ENCODE measurements at places on chromosomes 1 and 21. TPM values are rescaled to one million over a fixed set of nuclear protein-coding genes. Genes with fewer than 3 reads are reported as not detected.

RIPK4 gene
- total RNA-seq = 0.63 TPM

THRAP3 gene
- total RNA-seq = 79.8 TPM

TTLL7 gene
- total RNA-seq = 0.19 TPM

KLF17 gene
- total RNA-seq = not detected

NSL1 gene
- total RNA-seq = 24.6 TPM

TEX38 gene
- not detected for total RNA-seq

IFT25 gene
- total RNA-seq = 24.5 TPM

AADACL4 gene
- total RNA-seq = not detected

RIMKLA gene
- total RNA-seq = 0.06 TPM

- H3K27me3 ChIP-seq = no peaks in the 10 kb centered on the region
- H3K27ac ChIP-seq = peak overlapping the region; percentile 71
- peaks cover 33% of the 10 kb centered on the region for H3K4me1 ChIP-seq
- DNase-seq = no peak
These were observed 17.8 kb upstream of the SLAMF6 start for GRCh38 chr1:160540859-160541233.

- no peak overlapping the region for H3K27ac ChIP-seq
- H3K4me3 ChIP-seq = no peak overlapping the region
- no peak for DNase-seq
- no peaks in the 10 kb centered on the region for H3K27me3 ChIP-seq
These were observed 106.2 kb downstream of the RUNX1 start for GRCh38 chr21:34942911-34943310.

GRCh38 chr21:14569868-14570267 is 23.8 kb upstream of the SAMSN1 start:
- H3K4me3 ChIP-seq = no peak overlapping the region
- no peaks in the 10 kb centered on the region for H3K27me3 ChIP-seq
- H3K27ac ChIP-seq = no peak overlapping the region
- DNase-seq = no peak
- no peaks in the 10 kb centered on the region for H3K36me3 ChIP-seq

DNA sequence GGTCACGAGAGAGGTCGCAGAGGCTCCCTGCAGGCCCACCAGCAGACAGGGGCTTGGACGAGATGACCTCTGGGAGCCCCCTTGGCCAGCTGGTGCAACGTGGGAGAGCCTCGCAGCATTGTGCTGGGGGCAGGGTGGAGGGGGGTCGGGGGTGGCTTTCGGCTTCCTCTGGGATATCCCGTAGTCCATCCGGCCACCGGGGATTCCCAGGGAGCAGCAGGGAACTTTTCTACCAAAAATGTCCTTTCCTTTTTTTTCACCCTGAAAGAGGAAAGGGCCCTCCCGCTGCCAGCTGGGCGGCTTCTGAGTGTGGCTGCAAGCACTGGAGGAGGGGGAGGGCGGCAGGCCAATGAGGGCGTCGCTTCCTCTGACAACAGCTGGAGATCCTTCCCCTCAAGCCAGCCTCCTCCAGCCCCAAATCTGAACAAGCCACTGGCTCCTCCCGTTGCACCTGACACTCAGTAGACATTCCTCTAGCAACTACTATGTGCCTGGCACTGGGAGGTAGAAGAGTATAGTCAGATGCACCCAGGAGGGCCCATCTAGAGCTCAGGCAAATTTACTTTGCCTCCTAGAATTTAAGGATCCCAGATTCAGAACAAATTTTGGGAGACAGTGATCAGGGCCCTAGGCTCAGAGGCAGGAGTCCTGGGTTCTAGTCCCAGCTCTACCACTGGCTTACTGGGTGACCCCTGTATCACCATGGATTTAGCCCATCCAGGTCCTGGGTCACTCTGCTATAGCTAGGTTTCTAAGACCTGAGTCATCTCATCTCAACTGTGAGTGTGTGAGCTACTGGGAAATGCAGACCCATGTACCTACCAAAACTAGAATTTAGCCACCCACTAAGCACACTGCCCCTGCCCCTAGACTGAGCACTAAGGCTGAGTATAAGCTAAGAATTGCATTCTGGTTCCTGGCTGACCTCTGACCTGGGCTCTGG is 2.7 kb downstream of the MOB3C start:
- peaks cover 18% of the 10 kb centered on the region for H3K4me1 ChIP-seq
- H3K27me3 ChIP-seq = no peaks in the 10 kb centered on the region
- no peak overlapping the region for H3K4me3 ChIP-seq
- peak; percentile 26 for DNase-seq
- no peak overlapping the region for H3K27ac ChIP-seq

DNA sequence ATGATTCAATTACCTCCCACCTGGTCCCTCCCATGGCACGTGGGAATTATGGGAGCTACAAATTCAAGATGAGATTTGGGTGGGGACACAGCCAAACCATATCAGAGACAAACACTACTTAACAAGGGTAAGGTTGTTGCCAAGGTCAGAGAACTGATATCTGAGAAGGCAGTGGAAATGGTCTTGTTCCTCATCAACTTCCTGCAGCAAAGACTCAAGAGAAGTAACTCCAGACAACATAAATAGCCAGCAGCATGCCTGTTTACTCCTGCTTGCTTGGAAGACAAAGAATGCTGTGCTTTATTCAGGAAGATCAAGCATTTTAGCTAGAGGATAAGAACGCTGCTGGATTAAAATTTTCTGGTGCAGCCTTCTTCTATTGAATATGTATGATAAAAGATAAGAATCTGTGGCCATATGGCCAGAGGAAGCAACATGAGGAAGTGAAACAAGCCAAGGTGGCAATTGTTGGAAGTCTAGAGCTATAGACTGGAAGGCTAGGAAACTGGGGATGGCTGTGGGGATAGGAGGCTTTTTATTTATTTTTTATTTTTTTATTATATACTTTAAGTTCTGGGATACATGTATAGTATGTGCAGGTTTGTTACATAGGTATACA is 36.4 kb downstream of the DDAH1 start:
- no peak for DNase-seq
- H3K36me3 ChIP-seq = no peaks in the 10 kb centered on the region
- H3K27me3 ChIP-seq = no peaks in the 10 kb centered on the region
- no peak overlapping the region for H3K4me3 ChIP-seq
- H3K27ac ChIP-seq = no peak overlapping the region

GRCh38 chr1:68217060-68217554 is 15.2 kb downstream of the WLS start:
- H3K27ac ChIP-seq = no peak overlapping the region
- no peaks in the 10 kb centered on the region for H3K36me3 ChIP-seq
- no peaks in the 10 kb centered on the region for H3K4me1 ChIP-seq

DNA sequence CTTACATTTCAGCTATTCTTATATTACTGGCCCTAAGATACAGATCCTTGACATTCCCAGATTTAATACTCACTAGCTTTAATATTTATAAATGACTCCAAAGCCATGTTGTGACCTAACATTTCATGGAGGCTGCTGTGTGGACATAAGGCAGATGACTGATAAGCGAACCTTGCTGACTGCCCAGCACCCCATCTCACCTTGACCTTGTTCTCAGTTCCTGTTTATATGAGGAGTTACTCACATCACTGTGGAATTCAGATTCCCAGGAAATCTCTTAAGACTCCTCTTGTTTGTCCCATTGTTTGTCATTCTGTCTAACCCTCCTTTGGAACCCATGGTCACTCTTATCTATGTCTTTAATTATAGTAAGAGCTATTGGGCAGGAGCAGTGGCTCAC is 21.9 kb downstream of the RAB3B start:
- H3K27ac ChIP-seq = no peak overlapping the region
- no peaks in the 10 kb centered on the region for H3K27me3 ChIP-seq
- no peak overlapping the region for H3K4me3 ChIP-seq
- H3K36me3 ChIP-seq = no peaks in the 10 kb centered on the region
- H3K4me1 ChIP-seq = no peaks in the 10 kb centered on the region

GRCh38 chr1:114467491-114467890 is 43.5 kb downstream of the TRIM33 start:
- H3K36me3 ChIP-seq = peaks cover 2% of the 10 kb centered on the region
- no peaks in the 10 kb centered on the region for H3K27me3 ChIP-seq
- peaks cover 18% of the 10 kb centered on the region for H3K4me1 ChIP-seq
- no peak overlapping the region for H3K4me3 ChIP-seq

DNA sequence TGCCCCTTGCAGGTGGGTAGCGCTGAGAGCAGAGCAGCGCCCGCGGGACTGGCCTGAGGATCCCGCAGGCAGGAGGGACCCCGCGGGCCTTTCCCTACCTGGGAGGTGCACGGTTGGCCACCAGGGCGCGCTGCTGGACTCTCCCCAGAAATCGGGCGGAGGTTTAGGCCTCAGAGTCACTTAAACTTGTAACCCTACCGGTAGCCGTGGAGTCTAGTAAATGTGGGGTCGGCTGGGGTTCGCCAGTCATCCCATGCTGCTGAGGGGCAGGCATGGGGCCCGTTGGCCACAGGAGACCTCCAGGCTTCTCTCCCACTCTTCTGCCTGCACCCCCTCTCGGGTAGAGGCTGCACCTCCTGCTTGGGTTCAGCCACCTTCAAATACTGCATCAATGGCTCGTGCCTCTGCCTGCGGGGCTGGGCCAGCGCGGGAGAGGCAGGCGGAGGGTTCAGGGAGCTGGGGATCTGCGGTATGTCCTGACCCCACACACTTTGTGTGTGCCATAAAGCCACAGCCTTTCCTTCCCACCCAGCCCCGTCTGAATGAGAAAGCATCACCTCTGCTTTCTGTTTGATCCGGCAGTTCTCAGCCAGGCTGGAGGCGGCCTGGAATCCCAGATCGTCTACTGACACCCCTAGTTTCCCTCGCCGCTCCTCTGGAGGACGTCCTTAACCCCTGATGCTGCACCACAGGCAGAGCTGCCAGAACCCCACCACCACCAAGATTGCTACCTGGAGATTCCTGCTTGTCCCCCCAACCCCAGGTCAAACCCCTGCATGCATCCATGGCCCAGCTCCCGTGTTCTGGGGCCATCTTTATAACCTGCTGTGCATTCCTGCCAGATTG is 12.3 kb upstream of the GSTM4 start:
- no peaks in the 10 kb centered on the region for H3K36me3 ChIP-seq
- H3K27ac ChIP-seq = no peak overlapping the region
- no peaks in the 10 kb centered on the region for H3K27me3 ChIP-seq
- H3K4me3 ChIP-seq = no peak overlapping the region
- DNase-seq = peak; percentile 84
- H3K4me1 ChIP-seq = peaks cover 20% of the 10 kb centered on the region

- H3K4me3 ChIP-seq = no peak overlapping the region
- H3K36me3 ChIP-seq = no peaks in the 10 kb centered on the region
- H3K27me3 ChIP-seq = no peaks in the 10 kb centered on the region
- H3K4me1 ChIP-seq = peaks cover 37% of the 10 kb centered on the region
These were observed 2.1 kb upstream of the S100A2 start for GRCh38 chr1:153567621-153568366.

DNA sequence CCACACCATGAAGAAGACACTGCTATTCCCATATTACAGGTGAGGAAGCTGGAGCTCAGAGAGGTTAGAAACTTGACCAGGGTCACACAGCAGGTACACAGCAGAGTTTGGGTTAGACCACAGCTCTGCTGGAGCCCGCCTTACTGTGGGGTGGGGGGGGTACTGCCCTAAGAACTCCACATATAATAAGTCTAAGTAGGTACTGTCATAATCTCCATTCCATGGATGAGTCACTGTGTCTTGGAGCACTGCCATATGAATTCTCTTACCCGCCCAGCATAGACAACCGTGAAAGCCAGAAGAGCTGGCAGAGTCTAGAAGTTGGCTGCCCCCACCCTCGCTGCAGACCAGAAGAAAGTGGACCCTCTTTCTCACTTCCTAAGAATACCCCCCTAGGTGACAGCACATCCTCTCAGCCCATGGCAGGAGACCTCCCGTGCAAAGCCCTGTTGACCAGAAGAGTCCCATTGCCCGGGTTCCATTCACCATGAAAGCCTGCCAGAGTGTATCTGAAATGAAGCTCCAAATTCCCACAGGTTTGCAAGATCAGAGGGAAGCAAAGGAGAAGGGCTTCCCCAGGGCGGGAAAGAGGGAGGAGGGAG is 5.2 kb upstream of the PLA2G2D start:
- no peak overlapping the region for H3K27ac ChIP-seq
- no peak overlapping the region for H3K4me3 ChIP-seq
- no peaks in the 10 kb centered on the region for H3K27me3 ChIP-seq
- H3K4me1 ChIP-seq = no peaks in the 10 kb centered on the region

GRCh38 chr1:92211166-92211565 is 6.5 kb upstream of the C1orf146 start:
- H3K4me3 ChIP-seq = no peak overlapping the region
- no peaks in the 10 kb centered on the region for H3K4me1 ChIP-seq

GRCh38 chr1:204130981-204131892 is 20.6 kb downstream of the ETNK2 start:
- H3K27ac ChIP-seq = no peak overlapping the region
- H3K36me3 ChIP-seq = no peaks in the 10 kb centered on the region
- peaks cover 8% of the 10 kb centered on the region for H3K4me1 ChIP-seq
- no peak overlapping the region for H3K4me3 ChIP-seq

GRCh38 chr1:150309758-150310508 is 11.4 kb upstream of the PRPF3 start:
- H3K4me3 ChIP-seq = no peak overlapping the region
- no peaks in the 10 kb centered on the region for H3K4me1 ChIP-seq
- H3K27ac ChIP-seq = no peak overlapping the region
- no peaks in the 10 kb centered on the region for H3K27me3 ChIP-seq
- DNase-seq = no peak

DNA sequence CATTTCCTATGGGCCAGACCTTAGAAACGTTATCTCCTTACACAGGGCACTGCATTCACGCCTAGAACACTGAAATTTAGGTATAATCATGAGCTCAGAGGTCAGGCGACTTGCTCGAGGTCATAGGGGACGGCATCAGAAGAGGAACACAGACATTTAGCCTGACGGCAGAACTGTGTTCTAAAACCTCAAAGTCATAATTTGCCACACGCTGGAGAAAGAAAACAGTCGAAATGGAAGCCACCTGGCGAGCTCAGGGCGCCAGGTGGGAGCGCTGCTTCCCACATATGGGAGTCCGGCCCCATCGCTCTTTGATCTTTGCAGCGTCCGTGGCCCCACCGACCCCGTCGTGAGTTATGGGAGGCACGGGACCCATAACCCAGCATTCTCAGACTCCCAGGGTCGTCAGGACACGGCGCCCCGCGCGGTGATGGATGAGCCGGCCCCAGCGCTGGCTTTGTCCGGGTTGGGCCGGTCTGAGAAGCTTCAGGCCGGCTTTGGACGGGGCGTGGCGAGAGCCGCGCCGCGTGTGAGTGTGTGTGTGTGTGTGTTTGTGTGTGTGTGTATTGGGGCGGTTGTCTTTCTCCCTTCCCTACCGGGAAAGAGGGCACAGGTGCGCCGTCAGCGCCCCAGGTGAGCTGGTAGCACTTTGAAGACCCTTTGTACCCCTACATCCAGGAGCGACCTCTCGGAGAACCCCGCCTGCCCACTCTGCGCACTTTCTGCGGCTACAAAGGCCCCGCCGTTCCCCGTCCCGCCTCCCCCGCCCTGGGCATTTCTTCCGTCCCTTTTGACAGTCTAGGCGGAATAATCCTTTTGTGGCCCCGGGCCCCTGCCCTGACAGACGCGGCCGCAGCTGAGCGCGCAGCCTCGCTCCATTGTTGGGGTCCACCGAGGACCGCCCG is 861 bp upstream of the DRAXIN start:
- peaks cover 34% of the 10 kb centered on the region for H3K4me1 ChIP-seq
- no peak for DNase-seq
- no peaks in the 10 kb centered on the region for H3K36me3 ChIP-seq

- no peak for DNase-seq
- no peaks in the 10 kb centered on the region for H3K4me1 ChIP-seq
- no peak overlapping the region for H3K27ac ChIP-seq
- H3K36me3 ChIP-seq = peaks cover 4% of the 10 kb centered on the region
- no peak overlapping the region for H3K4me3 ChIP-seq
- no peaks in the 10 kb centered on the region for H3K27me3 ChIP-seq
These were observed 123.1 kb downstream of the AKT3 start for GRCh38 chr1:243726806-243727502.
